ENCODE measurements at places on chromosomes 2 and 18. TPM values are rescaled to one million over a fixed set of nuclear protein-coding genes. Genes with fewer than 3 reads are reported as not detected.

DNA sequence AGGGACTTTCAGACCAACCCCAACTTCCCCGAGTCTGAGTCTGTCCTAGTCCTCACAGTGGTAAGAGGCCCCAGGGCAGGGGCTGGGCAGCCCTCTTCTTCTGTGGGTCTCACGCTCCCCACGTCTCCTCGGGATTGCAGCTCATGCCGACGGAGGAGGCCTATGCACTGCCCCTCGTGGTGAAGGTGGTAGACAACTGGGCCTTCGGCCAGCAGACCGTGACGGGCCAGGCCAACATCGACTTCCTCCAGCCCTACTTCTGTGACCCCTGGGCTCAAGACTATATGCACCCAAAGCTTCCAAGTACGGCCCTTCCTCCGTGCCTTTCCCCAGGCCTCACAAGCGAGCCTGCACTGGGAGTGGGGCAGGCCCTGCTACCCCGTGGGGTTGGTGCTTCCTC is 44.3 kb downstream of the LMAN2L start:
- H3K27me3 ChIP-seq: no peaks in the 10 kb centered on the region
- no peak overlapping the region for H3K27ac ChIP-seq
- no peaks in the 10 kb centered on the region for H3K4me1 ChIP-seq
- no peak for DNase-seq
- no peak overlapping the region for H3K4me3 ChIP-seq

DNA sequence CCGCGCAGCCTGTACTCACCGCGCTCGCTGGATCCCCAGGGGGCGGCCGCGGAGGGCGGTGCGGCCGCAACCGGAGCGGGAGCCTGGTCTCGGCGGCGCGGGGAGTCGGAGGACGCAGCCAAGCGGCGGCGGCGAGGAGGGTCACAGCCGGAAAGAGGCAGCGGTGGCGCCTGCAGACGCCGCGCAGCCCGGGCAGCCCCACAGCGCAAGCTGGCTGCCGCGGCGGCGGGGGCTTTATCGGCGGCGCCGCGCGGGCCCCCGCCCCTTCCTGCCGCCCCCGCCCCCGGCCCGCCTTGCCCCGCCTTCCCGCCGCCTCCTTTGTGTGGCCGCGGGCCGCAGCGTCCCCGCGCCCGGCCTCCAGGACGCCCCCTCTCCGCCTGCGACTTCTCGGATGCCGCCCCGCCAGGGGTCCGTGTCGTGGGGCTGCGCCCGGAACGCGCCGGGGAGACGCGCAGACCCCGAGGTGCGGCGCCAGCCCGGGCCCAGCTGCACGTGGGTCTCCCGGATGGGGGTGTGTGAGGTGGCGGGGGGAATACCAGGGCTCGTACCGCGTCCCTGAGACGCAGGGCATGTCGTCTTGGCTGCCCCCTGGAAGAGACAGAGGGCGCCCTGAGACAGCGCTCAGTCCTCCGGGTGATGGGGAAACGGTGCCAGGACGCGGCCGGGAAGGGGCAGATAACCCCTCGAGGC is at the start of gene SERPINE2:
TSS of gene SERPINE2 (minus strand) at position 207 of the 690 bp plus-strand sequence. CDS start 37,386 bp downstream, outside the sequence.
- peaks cover 42% of the 10 kb centered on the region for H3K4me1 ChIP-seq
- peak; percentile 57 for DNase-seq
- H3K36me3 ChIP-seq: no peaks in the 10 kb centered on the region
- peaks cover 94% of the 10 kb centered on the region for H3K27me3 ChIP-seq

DNA sequence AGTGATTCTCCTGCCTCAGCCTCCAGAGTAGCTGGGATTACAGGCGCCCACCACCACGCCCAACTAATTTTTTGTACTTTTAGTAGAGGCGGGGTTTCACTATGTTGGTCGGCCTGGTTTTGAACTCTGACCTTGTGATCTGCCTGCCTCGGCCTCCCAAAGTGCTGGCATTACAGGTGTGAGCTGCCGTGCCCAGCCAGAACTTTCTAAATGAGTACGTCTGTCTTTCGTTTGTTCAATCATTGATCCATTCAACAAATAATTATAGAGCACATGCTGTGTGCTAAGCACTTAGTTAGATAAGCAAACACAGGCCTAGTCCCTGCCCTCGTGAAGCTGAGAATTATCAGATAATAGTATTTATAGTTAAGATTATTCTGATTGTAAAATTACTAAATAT is 56.5 kb downstream of the TTC39C start:
- H3K4me1 ChIP-seq: peaks cover 5% of the 10 kb centered on the region
- H3K36me3 ChIP-seq: peaks cover 4% of the 10 kb centered on the region
- H3K27me3 ChIP-seq: no peaks in the 10 kb centered on the region

The PARD3B gene
- 9.1 TPM for total RNA-seq

- H3K27me3 ChIP-seq: peaks cover 100% of the 10 kb centered on the region
- no peaks in the 10 kb centered on the region for H3K36me3 ChIP-seq
- H3K27ac ChIP-seq: no peak overlapping the region
- DNase-seq: no peak
- no peak overlapping the region for H3K4me3 ChIP-seq
- H3K4me1 ChIP-seq: peaks cover 24% of the 10 kb centered on the region
Observed at GRCh38 chr2:218960309-218961165, 1.1 kb downstream of the CDK5R2 start.

GRCh38 chr2:136306836-136307235 is 188.9 kb upstream of the CXCR4 start:
- no peaks in the 10 kb centered on the region for H3K36me3 ChIP-seq
- H3K27ac ChIP-seq: no peak overlapping the region
- no peak overlapping the region for H3K4me3 ChIP-seq
- H3K27me3 ChIP-seq: peaks cover 31% of the 10 kb centered on the region

- H3K27me3 ChIP-seq: peaks cover 26% of the 10 kb centered on the region
- no peaks in the 10 kb centered on the region for H3K36me3 ChIP-seq
- DNase-seq: no peak
Observed at GRCh38 chr2:173715441-173715840, 249.7 kb downstream of the SP3 start.

- H3K27me3 ChIP-seq: no peaks in the 10 kb centered on the region
- no peaks in the 10 kb centered on the region for H3K36me3 ChIP-seq
- no peak for DNase-seq
- no peak overlapping the region for H3K27ac ChIP-seq
Observed at GRCh38 chr18:70384181-70384790, 95.4 kb downstream of the SOCS6 start.

DNA sequence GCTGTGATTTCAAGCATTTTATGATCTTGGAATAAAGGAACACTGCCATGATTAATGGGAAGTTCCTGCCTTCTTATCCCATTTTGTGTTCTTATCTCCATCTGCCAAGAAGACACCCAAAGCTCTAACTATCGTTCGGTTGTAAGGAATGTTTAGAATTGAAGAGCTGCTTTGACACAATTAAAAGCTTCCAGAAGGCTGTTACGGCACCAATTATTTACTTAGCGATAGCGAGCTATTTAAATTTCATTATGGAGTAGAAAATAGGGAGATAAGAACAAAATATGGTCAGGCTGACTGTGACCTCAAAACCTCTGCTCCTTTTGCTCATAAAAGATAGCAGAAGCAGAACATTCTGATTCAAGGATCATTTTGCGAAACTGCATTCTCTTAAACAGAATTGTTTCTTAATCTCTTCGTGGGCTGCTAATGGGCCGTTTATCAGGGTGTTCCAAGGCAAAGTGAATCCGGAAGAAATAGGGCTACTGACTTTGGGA is 101.6 kb downstream of the SLC4A3 start:
- no peaks in the 10 kb centered on the region for H3K36me3 ChIP-seq
- DNase-seq: no peak
- H3K27ac ChIP-seq: no peak overlapping the region
- H3K27me3 ChIP-seq: no peaks in the 10 kb centered on the region
- H3K4me3 ChIP-seq: no peak overlapping the region

The LIMS2 gene
- 173 TPM for total RNA-seq

DNA sequence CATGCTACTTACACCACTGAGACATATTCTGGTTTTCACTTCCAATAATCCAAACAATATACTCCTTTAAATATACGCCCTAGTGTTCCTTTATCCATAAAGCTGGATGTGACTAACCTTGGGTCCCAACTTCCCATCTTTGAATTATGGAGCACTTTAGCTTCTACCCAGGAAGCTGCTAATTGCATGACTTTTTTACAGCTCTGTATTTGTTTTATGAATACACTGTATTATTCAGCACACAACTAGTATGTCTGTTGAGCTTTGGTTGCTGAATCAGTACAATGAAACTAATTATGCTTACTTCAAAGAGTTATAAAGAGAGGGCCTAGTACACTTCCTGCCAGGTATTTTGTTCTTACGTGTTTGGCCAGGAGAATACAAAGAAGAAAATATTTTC is 118.5 kb downstream of the BAZ2B start:
- peaks cover 17% of the 10 kb centered on the region for H3K36me3 ChIP-seq
- H3K4me3 ChIP-seq: no peak overlapping the region
- H3K27me3 ChIP-seq: no peaks in the 10 kb centered on the region
- H3K27ac ChIP-seq: peak overlapping the region; percentile 33
- DNase-seq: no peak

DNA sequence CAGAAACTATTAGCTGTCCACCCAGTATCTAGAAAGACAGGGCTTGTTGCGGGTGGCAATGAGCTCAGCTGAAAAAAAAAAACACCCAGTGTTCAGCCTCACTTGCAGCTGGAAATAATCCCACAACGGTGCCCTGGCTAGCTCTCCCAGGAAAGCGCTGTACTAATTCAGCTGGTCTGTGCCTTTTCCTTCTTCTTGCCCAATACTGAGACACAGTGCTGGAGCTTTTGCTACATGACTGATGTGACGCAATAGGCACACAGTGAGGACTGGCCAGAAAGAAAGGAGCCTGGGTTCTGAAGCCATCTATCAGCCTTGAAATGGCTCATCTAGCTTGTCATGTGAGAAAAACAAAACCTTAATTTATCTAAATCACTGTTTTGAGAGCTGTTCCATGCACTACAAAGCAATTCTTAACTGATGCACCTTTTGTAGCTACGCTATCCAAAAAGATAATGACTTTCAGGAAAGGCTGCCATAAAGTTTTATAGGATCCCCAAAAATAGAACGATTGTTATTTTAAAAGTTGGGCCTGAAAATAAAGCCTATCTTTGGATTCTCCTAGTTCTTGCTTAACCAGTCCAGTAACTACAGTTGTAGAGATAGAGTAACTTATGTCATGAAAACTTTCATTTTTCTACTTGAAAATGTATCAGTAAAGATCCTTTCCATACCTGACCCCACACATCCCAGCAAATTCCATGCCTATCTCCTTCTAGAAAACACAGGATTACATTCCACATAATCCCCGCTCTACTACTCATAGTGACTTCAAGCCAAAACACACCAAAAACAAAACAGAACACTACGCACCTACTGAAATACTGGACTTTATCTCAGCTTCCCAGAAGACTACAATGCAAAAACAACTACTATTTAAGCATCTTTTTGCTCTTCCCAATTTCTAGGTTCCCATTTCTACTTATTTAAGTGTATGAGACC is 15.9 kb downstream of the KIDINS220 start:
- H3K27me3 ChIP-seq: no peaks in the 10 kb centered on the region
- peak; percentile 41 for DNase-seq
- H3K4me1 ChIP-seq: peaks cover 40% of the 10 kb centered on the region
- H3K4me3 ChIP-seq: no peak overlapping the region
- peaks cover 42% of the 10 kb centered on the region for H3K36me3 ChIP-seq
- peak overlapping the region; percentile 70 for H3K27ac ChIP-seq

- peaks cover 100% of the 10 kb centered on the region for H3K4me1 ChIP-seq
- H3K27ac ChIP-seq: peak overlapping the region; percentile 95
- H3K27me3 ChIP-seq: no peaks in the 10 kb centered on the region
- peaks cover 76% of the 10 kb centered on the region for H3K36me3 ChIP-seq
- DNase-seq: no peak
- H3K4me3 ChIP-seq: peak overlapping the region; percentile 37
Observed at GRCh38 chr2:217852555-217853211, 150.1 kb downstream of the TNS1 start.

DNA sequence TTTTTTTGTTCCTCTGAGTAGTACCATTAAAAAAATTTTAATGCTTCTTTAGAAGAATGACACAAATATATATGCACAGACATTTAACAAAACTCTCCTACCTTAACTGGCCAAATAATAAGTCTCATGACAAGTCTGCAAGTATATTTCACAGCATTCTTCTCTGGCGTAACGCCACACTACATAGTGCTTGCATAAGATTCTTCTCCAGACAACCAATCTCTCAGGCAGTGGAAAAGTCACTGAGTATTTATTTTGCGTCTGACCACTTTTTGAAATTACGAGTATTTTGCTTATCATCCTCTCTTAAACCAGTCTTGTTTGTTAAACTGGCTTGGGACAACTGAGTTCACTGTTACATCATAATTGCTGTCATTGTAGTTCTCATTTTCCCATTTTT is 749.2 kb downstream of the ADCYAP1 start:
- no peak overlapping the region for H3K4me3 ChIP-seq
- H3K4me1 ChIP-seq: no peaks in the 10 kb centered on the region
- H3K27me3 ChIP-seq: no peaks in the 10 kb centered on the region
- no peaks in the 10 kb centered on the region for H3K36me3 ChIP-seq
- H3K27ac ChIP-seq: no peak overlapping the region
- DNase-seq: no peak

The PLEKHH2 gene
- 1.3 TPM for total RNA-seq

GRCh38 chr2:173153301-173153885 is 77.7 kb downstream of the MAP3K20 start:
- DNase-seq: no peak
- peaks cover 4% of the 10 kb centered on the region for H3K36me3 ChIP-seq
- no peak overlapping the region for H3K27ac ChIP-seq
- H3K4me1 ChIP-seq: peaks cover 86% of the 10 kb centered on the region
- H3K4me3 ChIP-seq: no peak overlapping the region
- H3K27me3 ChIP-seq: no peaks in the 10 kb centered on the region

The PPIG gene
- total RNA-seq: 38.0 TPM

The DES gene
- 15,954 TPM for total RNA-seq

The KIF3C gene
- total RNA-seq: 2.0 TPM

DNA sequence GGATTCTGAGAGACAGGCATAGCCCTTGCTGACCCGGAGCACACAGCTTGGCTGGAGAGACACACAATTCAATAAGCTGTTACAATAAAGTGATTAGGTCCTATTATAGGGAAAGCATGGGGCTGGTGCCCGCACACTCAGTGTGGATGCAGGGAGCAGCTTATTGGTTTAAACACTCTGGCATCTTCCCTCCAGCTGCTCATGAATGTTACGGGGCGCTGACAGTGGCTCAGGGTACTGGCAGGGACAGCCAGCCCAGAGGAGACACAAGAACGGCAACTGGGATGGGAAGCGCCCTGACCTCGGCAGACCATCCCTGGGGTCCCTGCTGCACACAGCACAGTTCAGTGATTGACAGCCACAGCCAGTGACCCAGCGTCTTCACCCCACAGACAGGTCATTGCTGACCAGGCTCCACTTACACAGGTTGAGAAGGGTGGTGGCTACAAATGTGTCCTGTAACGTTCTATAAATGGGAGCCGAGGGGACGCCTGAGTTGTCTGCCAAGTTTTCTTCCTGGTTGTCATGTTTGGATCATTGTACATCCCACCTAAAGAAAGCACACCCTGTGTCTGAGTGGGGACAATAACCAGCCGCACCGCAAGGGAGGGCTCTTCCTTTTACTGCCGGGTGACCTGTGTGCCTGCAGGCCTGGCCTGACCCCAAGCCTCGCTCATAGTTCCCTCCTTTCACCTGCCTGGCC is 60.3 kb downstream of the SH3BP4 start:
- no peaks in the 10 kb centered on the region for H3K27me3 ChIP-seq
- no peak overlapping the region for H3K4me3 ChIP-seq
- no peaks in the 10 kb centered on the region for H3K36me3 ChIP-seq
- DNase-seq: no peak
- peak overlapping the region; percentile 38 for H3K27ac ChIP-seq

The GCG gene
- total RNA-seq: not detected

Measured in left ventricle myocardium inferior (tissue), 1 donor.